Articular chondrocyte of knee joint (primary cell): ENCODE measurements at places on chromosomes 3 and 15. TPM values are rescaled to one million over a fixed set of nuclear protein-coding genes. Genes with fewer than 3 reads are reported as not detected.

Gene CLSTN2
- total RNA-seq = 0.78 and 11.3 TPM in 2 replicates

Gene SLC6A11
- not detected in 2 replicates for total RNA-seq

Gene PRSS50
- total RNA-seq = under 0.01 TPM in 1 of 2 replicates, not detected in the other

Gene P2RY1
- not detected in 2 replicates for total RNA-seq

Gene RAF1
- total RNA-seq = 104 and 110 TPM in 2 replicates

Gene FEZF2
- not detected in 2 replicates for total RNA-seq

Gene TLR9
- 0.13 TPM in 1 of 2 replicates, not detected in the other for total RNA-seq

Gene ITIH1
- not detected in 2 replicates for total RNA-seq

Gene GRM2
- under 0.01 and 0.13 TPM in 2 replicates for total RNA-seq

Gene SOX2
- not detected in 2 replicates for total RNA-seq

Gene DNAJC13
- total RNA-seq = 96.3 and 103 TPM in 2 replicates

Gene PARP16
- 6.7 and 8.9 TPM in 2 replicates for total RNA-seq

Gene HES1
- 11.6 and 92.6 TPM in 2 replicates for total RNA-seq

Gene CACNA1D
- total RNA-seq = 0.91 and 2.9 TPM in 2 replicates

Gene RAB43
- 5.8 and 8.0 TPM in 2 replicates for total RNA-seq
